ENCODE measurements at places on chromosomes 5 and 9. TPM values are rescaled to one million over a fixed set of nuclear protein-coding genes. Genes with fewer than 3 reads are reported as not detected.

DNA sequence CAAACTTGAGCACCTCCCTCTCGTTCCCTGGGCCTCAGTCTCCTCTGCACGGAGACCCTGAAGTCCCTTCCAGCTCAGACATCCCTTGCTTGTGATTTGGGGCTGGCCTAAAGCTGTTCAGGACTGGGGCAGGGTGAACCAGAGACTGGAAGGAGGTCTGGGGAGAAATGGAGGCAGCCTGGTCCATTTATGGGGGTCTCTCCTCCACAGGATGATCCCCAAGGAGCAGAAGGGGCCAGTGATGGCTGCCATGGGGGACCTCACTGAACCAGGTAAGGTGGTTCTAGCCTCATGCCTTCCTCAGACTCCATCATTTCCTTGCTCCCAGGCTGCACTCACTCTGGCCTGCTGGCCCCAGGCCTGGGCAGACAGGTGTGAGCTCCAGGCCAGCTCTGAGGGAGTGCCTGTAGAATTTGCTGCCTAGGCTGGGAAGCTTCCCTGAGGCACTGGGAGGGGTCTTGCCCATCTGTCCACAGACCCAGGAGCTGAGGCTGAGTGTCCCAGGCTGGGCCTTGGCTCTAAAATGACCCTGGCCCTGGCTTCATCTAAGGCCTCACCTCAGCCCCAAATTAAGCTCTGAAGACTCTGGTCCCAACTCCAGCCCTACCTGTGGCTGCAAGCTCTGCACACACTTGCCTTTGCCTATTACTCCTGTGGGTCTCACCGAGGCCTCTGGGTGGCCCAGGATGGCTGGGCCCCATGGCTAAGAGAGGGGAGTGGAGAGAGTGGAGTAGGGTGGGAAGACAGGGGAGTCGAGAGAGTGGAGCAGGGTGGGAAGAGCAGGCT lies 1.9 kb downstream of the MYOZ3 start:
- DNase-seq: no peak

DNA sequence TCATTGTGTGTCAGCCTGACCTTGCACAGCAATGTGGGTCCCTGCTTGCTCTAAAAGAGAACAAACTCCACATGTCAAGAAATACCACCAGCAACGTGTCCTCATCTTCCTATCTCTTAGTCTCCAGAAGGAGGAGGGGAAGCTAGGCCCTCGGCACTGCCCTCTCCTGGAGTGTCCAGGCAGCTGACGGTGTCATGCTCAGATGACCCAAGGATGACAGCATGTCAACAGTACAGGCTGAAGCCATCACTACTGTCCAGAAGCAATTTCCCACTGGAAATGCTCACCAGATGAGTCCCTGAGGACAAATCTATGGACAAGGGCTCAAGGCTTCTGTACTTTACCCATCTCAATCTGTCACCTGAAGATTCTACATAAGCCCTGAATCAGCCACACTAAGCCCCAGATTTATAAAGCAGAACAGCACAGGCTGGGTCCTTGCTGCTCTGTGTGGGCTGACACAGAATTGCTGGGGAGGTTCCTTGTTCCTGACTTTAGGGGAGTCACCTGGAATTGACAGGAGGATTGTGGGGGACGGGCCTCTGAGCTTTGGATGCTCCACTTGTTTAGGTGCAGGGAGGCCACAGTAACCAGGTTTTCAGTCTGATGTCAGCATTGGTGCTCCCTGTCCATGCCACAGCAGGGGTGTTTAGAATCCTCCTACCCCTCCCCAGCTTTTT lies 210.2 kb downstream of the DAB2IP start:
- DNase-seq: no peak

Gene GNPDA1
- 62.8 TPM for polyA plus RNA-seq

Gene LCN6
- not detected for polyA plus RNA-seq

Data from left renal cortex interstitium (tissue), 4 donors.